ENCODE measurements at places on chromosomes 3 and 15.

DNA sequence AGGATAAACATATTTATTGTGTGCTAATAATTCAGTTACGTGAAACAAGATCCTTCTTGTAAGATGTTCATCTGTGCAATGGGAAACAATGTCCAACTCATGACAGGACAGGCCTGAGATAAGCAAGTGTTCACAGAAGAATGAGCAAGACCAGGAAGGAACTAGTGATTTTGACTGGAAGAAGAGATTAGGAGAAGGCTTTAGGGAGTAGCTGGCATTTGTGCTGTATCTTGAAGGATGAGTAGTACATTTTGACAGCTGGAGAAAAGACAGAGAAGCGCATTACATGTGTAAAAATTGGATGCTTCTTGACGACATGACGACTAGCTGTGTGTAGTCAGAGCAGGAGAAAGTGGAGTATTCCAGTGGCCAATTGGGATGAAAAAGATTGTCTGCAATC is 48.4 kb downstream of the GBE1 start:
- DNase-seq, result no peak
- no peaks in the 10 kb centered on the region for H3K36me3 ChIP-seq
- no peak overlapping the region for H3K4me3 ChIP-seq
- H3K27ac ChIP-seq, result no peak overlapping the region
- no peaks in the 10 kb centered on the region for H3K27me3 ChIP-seq

DNA sequence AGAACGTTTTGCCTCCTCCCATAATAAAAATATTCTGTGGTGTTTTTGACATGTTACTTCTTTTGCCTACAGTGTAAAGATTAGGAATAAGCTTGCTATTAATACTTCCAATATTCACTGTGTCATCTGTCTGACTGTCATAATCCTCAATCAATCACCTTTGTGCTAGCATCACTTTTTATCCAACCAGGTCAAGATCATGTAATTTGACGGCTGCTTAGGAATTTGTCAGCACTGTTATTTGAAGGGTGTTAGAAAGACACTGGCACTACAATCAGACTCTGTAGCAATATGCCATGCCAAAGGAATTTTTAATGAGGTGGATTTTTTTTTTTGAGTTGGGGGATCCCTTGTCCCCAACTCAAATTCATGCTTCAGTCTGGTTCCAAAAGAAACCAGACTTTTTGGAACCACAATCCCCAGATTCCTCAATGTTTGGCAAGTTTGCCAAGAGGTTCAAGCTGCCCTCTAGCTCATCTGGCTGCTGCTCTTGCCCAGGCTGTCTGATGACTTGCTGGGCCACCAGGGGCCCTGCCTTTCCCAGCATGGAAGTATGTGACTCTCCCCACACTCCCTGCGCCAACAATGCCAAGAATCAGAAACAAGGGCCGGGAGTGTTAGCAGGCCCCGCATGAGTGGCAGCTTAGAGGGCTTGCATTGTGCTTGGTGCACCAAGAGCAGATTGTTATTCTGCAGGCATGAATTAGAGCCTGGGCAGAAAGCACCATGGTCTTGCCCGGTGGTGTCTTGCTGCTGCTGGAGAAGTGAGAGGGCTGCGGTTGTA is 58.6 kb upstream of the TSC22D2 start:
- no peaks in the 10 kb centered on the region for H3K27me3 ChIP-seq
- no peak overlapping the region for H3K4me3 ChIP-seq
- H3K4me1 ChIP-seq, result peaks cover 8% of the 10 kb centered on the region
- H3K36me3 ChIP-seq, result no peaks in the 10 kb centered on the region
- DNase-seq, result peak; percentile 57
- peak overlapping the region; percentile 45 for H3K27ac ChIP-seq

GRCh38 chr3:179510496-179510895 is 52.2 kb upstream of the ACTL6A start:
- H3K36me3 ChIP-seq, result no peaks in the 10 kb centered on the region
- no peak for DNase-seq
- H3K4me3 ChIP-seq, result no peak overlapping the region
- no peaks in the 10 kb centered on the region for H3K27me3 ChIP-seq

DNA sequence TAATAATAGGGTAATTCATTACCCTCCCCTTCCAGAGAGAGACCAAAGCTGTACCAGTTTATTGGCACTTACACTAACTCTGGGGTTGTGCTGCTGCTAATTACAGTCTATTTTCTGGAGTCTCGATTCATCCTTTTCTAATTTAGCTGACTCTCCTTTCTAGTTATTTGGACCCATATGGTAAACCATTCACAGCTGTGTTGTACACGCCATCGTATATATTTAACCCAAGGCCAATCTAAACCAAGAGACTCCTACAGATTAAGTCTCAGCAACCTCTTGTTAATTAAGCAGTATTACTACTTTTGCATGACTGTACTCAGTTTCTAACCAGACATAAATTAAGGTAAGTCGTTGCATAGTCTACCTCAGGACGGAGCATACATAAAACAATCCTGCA is 22.5 kb downstream of the ANXA2 start:
- H3K4me1 ChIP-seq, result peaks cover 64% of the 10 kb centered on the region
- peak overlapping the region; percentile 76 for H3K27ac ChIP-seq
- no peaks in the 10 kb centered on the region for H3K36me3 ChIP-seq

DNA sequence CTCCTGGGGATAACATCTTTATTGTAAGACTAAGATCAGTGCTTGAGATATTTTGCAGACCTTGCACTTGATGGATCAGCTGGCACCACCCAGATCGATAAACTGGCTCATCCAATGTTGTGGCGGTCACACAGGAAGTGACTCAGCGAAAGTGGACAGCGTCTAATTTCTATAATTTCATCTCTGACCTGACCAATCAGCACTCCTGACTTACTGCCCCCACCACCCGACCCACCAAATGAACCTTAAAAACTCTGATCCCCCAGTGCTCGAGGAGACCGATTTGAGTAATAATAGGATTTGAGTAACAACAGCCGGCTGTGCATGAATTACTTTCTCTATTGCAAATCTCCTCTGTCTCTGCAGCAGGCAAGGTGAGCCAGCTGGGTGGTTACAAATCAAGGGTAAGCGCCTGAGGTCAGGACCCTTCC is 62.7 kb upstream of the RNU6-1 start:
- peaks cover 11% of the 10 kb centered on the region for H3K4me1 ChIP-seq
- no peaks in the 10 kb centered on the region for H3K27me3 ChIP-seq
- no peak overlapping the region for H3K4me3 ChIP-seq
- H3K36me3 ChIP-seq, result no peaks in the 10 kb centered on the region
- no peak for DNase-seq

DNA sequence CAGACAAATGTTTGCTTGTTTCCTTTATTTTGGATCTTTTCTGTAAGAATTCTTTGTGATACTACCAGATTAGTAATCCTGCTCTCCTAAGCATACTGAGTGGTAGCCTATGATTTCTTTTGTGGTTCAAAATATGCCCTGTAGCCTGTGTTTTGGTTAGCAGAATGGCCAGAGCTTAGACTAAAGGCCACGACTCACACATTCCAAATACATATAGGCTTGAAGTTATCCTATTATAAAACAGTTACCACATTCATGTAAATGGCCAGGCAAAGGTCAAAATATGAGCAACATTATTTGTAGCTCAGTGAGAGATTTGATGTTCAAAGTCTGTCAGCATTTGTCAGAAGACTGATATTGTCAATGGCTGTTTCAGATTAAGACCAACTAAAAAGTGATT is 84.5 kb downstream of the MITF start:
- no peaks in the 10 kb centered on the region for H3K36me3 ChIP-seq
- no peak overlapping the region for H3K4me3 ChIP-seq
- H3K27ac ChIP-seq, result no peak overlapping the region
- H3K27me3 ChIP-seq, result no peaks in the 10 kb centered on the region
- H3K4me1 ChIP-seq, result peaks cover 33% of the 10 kb centered on the region

GRCh38 chr3:10917176-10917575 is 75.4 kb upstream of the SLC6A1 start:
- H3K4me1 ChIP-seq, result no peaks in the 10 kb centered on the region
- no peak overlapping the region for H3K27ac ChIP-seq
- peaks cover 24% of the 10 kb centered on the region for H3K27me3 ChIP-seq
- H3K4me3 ChIP-seq, result no peak overlapping the region
- H3K36me3 ChIP-seq, result no peaks in the 10 kb centered on the region

DNA sequence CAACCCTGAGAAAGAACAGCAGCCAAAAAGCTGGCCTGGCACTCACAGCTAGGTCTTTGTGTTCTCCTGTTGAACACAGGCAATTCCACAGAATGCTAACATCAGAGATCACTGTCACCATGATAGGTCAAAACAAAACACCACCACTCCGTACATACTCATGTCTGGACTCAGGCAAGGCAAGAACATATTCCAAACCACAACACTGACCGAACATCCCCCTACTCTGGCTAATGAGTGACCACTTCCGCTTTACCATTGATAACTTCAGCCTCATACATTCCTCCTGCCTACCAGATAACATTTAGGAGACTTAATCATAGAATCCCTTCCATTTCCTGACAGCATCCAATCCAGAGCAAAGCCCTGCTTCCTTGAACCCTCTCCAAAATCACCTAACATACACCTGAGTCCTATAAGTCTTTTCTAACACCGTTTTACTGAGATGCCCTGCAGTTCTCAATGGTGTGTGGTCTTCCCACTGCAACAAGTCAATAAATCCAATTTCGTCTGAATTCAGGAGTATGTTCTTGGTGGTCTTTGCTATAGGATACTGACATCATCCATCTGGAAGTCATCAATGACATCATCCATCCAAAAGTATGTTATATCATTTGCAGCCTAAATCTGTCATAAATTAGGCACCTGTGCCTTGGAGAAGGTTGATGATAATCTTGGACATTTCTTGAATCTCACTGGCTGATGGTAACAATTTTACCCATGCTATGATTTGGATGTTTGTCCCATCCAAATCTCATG is 23.7 kb downstream of the RIOX2 start:
- no peak for DNase-seq
- no peaks in the 10 kb centered on the region for H3K36me3 ChIP-seq
- no peak overlapping the region for H3K27ac ChIP-seq
- H3K4me3 ChIP-seq, result no peak overlapping the region
- no peaks in the 10 kb centered on the region for H3K4me1 ChIP-seq
- H3K27me3 ChIP-seq, result no peaks in the 10 kb centered on the region

- no peaks in the 10 kb centered on the region for H3K36me3 ChIP-seq
- peaks cover 11% of the 10 kb centered on the region for H3K4me1 ChIP-seq
Observed at GRCh38 chr15:68383161-68384074, 48.5 kb downstream of the ITGA11 start.
